ENCODE measurements at places on chromosomes 6 and 20. TPM values are rescaled to one million over a fixed set of nuclear protein-coding genes. Genes with fewer than 3 reads are reported as not detected.

APOM gene
- polyA plus RNA-seq: 6.5 TPM

PROKR2 gene
- not detected for polyA plus RNA-seq

CYP39A1 gene
- polyA plus RNA-seq: 4.8 TPM

SLC16A10 gene
- polyA plus RNA-seq: 3.4 TPM

IFNGR1 gene
- polyA plus RNA-seq: 76.4 TPM

CPNE5 gene
- polyA plus RNA-seq: 0.53 TPM

ID4 gene
- 19.2 TPM for polyA plus RNA-seq

TFAP2B gene
- 0.01 TPM for polyA plus RNA-seq

RNF39 gene
- polyA plus RNA-seq: not detected

MAP7 gene
- polyA plus RNA-seq: 13.1 TPM

SNX3 gene
- 244 TPM for polyA plus RNA-seq

ADA gene
- polyA plus RNA-seq: 5.8 TPM

TXLNB gene
- 0.12 TPM for polyA plus RNA-seq

PBOV1 gene
- polyA plus RNA-seq: not detected

SMLR1 gene
- polyA plus RNA-seq: not detected
